ENCODE measurements at places on chromosomes 2 and 18.

- DNase-seq: no peak
Measured at GRCh38 chr2:64227603-64228125, 83.4 kb upstream of the PELI1 start.

DNA sequence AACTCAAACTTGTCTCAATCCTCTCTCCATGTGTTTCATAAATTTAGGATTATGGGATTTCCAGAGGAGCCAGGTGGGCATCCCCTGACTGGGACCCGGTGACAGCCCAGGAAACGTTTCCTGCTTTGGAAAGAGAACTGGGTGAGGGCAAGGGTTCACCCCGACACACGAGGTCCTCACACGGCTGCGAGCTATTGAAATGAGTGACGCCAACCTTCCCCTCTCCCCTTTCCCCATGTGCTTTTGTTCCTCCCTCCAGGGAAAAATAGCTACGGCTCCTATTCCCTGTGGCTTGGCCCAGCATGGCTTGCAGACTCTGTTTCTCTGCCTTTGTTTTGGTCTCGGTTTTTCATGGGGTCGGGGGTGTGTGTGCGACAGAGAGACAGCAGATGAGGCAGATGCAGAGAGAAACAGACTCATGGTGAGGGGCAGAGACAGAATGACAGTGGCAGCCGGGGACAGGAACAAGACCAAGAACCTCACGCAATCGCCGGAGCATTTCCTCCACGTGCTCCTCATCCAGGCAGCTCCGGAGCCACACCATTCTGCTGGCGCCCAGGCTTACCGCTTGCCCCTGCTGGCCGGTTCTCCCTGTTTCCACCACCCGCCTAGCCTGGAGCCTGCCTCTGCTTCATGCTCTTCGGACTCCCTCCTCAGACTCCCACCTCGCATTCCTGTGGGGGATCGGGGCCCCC lies 238.5 kb downstream of the DYSF start:
- no peak for DNase-seq

DNA sequence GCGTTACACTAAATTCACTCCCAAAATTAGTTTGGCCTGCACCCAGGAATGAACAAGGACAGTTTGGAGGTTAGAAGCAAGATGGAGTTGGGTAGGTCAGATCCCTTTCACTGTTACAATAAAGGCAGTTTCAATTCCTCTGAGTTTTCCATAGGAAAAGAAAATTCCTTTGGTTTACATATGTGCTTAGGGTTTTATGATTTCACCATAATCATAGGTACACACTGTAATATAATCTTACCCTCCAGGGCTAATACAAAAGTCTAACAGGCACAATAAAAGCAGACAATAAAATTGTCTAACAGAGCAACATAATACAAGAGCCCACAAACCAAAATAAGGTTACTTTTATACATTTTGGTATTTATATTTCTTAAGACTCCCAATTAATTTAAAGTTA lies 391.5 kb upstream of the KCNJ3 start:
- DNase-seq: no peak

DNA sequence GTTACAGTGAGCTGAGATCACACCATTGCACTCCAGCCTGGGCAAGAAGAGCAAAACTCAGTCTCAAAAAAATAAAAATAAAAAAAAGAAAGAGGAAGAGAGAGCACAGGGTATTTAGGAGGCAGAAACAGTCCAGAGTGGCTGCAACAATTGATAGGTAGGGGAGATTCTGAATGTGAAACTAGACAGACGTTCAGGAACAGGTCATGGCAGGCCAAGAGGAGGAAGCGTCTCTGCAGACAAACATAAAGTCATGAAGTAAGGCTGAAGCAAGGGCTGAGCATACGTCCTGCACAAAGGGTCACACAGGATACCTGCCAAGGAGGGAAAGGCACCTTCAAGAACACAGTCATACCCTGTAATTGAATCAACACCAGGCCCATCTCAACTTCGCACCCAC lies 64.1 kb upstream of the ZNF532 start:
- DNase-seq: no peak

- no peak for DNase-seq
Measured at GRCh38 chr2:238107525-238108422, 7.6 kb downstream of the ESPNL start.

- no peak for DNase-seq
Measured at GRCh38 chr2:141381946-141382345, 748.9 kb downstream of the LRP1B start.

DNA sequence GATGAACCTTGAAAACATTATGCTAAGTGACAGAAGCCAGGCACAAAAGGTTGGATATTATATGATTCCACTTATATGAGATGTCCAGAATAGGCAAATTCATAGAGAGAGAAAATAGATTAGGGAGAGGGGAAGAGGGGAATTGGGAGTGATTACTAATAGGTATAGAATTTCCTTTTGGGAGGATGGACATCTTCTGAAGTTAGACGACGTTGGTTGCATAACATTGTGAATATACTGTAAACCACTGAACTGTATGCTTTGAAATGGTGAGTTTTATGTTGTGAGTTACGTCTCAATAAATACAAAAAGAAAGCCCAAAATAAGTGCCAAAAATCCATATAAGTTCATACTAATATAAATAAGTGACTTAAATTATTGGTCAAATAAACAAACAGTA lies 18.6 kb upstream of the CYP26B1 start:
- DNase-seq: no peak

- no peak for DNase-seq
Measured at GRCh38 chr18:13549880-13550232, 176.5 kb downstream of the FAM210A start.

GRCh38 chr2:155825876-155826275 lies 506.6 kb downstream of the NR4A2 start:
- DNase-seq: no peak

GRCh38 chr2:150873396-150873772 lies 385.9 kb upstream of the RND3 start:
- DNase-seq: no peak

DNA sequence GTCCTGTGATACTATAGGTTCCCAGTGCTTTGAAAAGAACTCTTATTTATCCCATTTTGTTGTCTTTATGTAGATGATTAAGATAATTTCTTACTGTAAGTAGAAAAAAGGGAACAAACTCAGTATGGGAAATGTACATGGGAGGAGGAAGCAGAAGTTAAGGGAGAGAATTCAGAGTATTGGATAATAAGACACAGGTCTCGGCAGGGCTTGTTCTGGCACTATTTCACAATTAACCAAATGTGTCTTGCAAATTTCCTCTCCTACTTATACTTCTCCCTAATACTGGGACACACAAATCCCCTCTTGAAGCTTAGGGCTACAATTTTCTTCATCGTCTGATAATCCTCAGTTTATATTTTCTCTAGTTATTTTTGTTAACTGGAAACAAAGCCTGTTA lies 744.0 kb downstream of the ADCYAP1 start:
- DNase-seq: no peak

GRCh38 chr2:30421604-30422443 lies 25.2 kb upstream of the LCLAT1 start:
- DNase-seq: no peak

GRCh38 chr2:98180456-98180855 lies 93.5 kb downstream of the VWA3B start:
- DNase-seq: no peak

GRCh38 chr18:67672716-67673115 lies 156.2 kb upstream of the DSEL start:
- DNase-seq: no peak

DNA sequence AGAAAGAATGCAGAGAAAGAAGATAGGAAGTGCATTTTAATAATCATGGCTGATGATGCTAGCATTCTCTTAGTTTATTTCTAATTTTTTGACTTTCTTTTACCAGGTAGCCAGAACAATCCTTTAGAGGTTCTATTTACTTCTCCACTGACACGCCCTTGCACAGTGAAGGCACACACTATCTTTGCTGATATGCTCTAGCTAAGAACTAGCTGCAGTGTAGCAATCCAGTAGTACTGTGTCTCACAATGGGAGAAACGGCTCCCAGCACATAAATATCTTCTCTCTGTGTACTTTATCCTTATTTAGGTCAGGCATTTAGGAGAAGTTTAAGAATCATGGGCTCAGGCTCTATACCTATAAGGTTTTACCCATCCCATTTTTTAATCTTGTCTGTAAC lies 1005.4 kb downstream of the LRP1B start:
- no peak for DNase-seq
